CD8-positive, alpha-beta memory T cell (primary cell): ENCODE measurements at places on chromosomes 6 and 20.

DNA sequence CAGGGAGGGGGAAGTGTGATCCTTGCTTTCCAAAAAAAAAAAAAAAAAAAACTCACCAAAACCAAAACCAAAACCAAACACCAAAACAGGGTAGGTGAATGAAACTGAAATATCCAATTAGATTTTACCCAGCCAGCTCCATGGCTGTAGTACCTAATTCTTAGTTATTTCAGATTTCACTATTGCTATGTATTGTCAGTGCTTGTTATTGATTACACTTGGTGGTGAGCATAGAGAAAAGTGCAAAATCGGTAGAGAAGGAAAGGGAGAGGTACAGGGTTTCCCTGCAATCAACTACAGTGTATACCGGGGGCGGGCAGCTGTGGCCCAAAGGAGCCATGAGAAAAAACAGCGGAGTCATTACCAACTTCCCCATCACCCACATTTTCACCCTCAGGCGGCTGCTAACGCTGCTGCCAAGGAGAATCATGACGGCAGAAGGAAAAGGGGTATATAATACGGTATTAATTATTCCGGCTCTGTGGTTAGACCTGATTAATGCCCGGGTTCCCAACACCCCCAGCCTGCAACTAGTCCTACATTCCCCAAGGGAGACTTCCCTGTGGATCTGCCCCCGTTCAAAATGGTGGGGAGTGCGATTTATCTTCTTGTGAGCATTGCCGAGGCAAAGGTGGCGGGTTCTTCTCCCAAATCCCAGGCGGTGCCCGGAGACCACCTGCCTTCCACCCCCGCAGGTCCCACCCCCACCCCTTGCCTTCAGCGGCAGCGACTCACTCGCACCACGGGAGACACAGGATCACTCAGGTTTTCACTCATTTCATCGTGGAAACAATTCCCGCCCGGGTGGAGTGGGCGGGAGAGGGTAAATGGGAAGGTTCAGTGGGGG, at the start of gene C6orf62:
C6orf62 (minus strand) TSS at position 30 of the 847 bp plus-strand sequence. CDS start 486 bp downstream, outside the sequence.
- peak; percentile 34 for DNase-seq

DNA sequence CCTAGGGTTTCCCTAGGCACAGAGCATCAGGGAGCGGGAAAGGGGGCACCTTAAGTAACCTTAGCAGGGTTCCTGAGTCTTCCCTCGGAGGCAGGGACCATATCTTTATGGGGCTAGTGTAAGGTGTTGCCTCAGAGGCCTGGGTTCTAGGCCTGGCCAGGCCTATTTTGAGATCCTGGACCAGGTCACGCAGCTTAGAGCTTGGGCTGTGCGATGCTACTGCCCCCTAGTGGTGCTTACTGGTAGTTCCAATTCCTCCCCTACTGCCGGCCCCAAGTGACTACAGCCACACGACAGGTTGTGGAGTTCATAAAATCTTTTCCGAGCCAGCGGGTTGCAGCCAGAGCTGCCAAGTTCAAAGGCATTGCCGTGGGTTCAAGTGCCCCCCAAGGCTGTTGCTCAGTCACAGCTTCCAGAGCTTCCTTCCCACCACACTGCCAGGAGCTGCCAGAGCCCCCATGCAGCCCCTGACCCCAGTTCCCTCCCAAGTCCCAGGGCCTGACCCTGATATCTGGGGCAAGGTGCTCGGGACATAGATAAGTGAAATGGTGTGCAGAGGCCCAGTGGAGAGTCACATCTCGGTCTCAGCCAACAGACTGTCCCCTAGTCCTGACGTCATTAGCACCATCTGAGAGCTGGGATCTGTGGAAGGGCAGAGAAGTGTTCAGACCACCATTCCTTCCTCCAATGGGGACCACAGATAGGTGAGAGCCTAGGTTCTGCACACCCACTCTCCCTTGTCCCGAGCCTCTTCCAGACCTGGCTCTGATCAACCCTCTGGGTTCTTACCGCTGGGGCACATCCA, 3.3 kb downstream of the LRRC73 start:
- DNase-seq: peak; percentile 73

GRCh38 chr6:145789443-145789842, 25.2 kb downstream of the FBXO30 start:
- no peak for DNase-seq

- DNase-seq: no peak
Observed at GRCh38 chr6:40877362-40877761, 161.7 kb downstream of the UNC5CL start.

DNA sequence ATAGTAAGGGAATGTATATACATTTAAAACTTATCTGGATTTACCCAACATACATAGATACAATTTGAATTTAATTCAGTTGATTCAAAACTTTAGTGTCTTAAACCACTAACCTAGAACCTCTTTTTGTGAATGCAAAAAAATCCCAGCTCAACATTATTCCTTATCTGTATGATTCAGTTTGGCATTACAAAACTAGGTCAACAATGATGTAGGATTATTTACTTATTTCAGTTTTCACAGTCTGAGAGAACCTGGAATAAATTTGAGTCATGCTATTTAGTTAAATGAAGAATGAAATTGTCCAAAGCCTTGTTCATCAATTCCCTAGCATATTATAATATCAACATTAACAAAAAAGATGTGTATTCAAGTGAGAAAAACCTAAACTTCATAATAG, 7.4 kb upstream of the PLCB1 start:
- DNase-seq: no peak

- no peak for DNase-seq
Observed at GRCh38 chr6:136465766-136466303, 84.4 kb downstream of the MAP7 start.

- no peak for DNase-seq
Observed at GRCh38 chr6:138397128-138398122, 6.6 kb upstream of the HEBP2 start.

DNA sequence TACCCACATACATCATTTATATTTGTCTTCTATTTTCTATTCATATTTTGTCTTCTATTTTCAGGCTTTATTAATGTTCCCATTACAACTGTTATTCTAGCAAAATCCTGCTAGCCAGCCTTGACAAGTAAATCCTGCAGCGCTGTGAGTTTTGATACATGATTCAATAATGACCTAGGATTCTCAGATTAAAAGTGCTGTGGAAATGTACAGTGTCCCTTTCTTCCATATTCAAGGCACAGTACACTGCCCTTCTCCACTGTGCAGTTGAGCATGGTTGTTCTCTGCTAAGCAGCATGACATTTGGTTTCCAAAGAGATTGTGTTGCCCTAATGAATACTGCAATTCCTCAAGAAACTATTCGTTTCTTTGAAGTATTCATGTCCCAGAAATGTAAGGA, 5.8 kb upstream of the HEY2 start:
- no peak for DNase-seq

GRCh38 chr20:14879839-14880238, 542.4 kb upstream of the FLRT3 start:
- no peak for DNase-seq
